ENCODE measurements at places on chromosomes 5 and 9. TPM values are rescaled to one million over a fixed set of nuclear protein-coding genes. Genes with fewer than 3 reads are reported as not detected.

- no peak for DNase-seq
Observed at GRCh38 chr9:104810421-104811339, 46.8 kb downstream of the NIPSNAP3B start.

DNA sequence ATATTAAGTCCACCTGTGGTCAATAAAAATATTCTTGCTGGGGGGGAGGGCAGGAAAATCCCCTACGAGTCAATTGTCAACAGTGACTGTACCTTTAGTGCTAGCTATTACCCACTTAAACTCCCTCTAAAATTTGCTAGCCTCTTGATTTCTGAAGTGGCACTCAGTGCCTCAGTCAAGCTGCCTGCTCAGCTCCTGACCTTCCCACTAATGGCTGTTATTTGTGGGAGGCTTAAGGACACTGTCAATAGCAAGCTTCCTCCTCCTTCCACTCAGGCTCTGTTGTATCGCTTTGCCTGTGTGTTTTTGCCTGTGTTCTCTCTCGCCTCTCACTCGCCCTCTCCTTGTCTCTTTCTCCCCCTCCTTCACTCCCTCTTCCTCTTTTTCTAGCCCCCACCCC lies 140.8 kb downstream of the BNC2 start:
- DNase-seq = no peak

- DNase-seq = no peak
Observed at GRCh38 chr5:9166202-9167112, 379.4 kb downstream of the SEMA5A start.

ACSL6 gene
- total RNA-seq = not detected
